ENCODE measurements at places on chromosomes 6 and 20. TPM values are rescaled to one million over a fixed set of nuclear protein-coding genes. Genes with fewer than 3 reads are reported as not detected.

ULBP1 gene
- under 0.01 TPM for total RNA-seq

RFX6 gene
- total RNA-seq: not detected

KAT14 gene
- total RNA-seq: 11.5 TPM

ADAM33 gene
- total RNA-seq: 1.2 TPM

PRDM13 gene
- total RNA-seq: not detected

IMPG1 gene
- total RNA-seq: not detected

ARMC12 gene
- under 0.01 TPM for total RNA-seq

GABRR1 gene
- not detected for total RNA-seq

UBD gene
- total RNA-seq: not detected

C20orf144 gene
- 0.28 TPM for total RNA-seq

TP53TG5 gene
- not detected for total RNA-seq

PDYN gene
- not detected for total RNA-seq

DNMT3B gene
- total RNA-seq: 2.0 TPM

GSTA3 gene
- not detected for total RNA-seq

SLC22A23 gene
- total RNA-seq: 21.1 TPM

CD93 gene
- 2.8 TPM for total RNA-seq

FGD2 gene
- total RNA-seq: not detected

MBOAT1 gene
- 6.3 TPM for total RNA-seq

MUCL3 gene
- not detected for total RNA-seq

RNF182 gene
- total RNA-seq: 9.0 TPM

FOXP4 gene
- total RNA-seq: 1.1 TPM

TRAPPC3L gene
- total RNA-seq: under 0.01 TPM

OR2H2 gene
- total RNA-seq: not detected

TMC2 gene
- not detected for total RNA-seq

ADGRF5 gene
- 43.1 TPM for total RNA-seq

MCHR2 gene
- total RNA-seq: not detected

NDUFAF4 gene
- total RNA-seq: 7.0 TPM

BPI gene
- total RNA-seq: not detected

MAS1 gene
- total RNA-seq: under 0.01 TPM

ABHD16B gene
- total RNA-seq: not detected

TRIM10 gene
- under 0.01 TPM for total RNA-seq

SYCP2L gene
- not detected for total RNA-seq

CYP21A2 gene
- 0.19 TPM for total RNA-seq

LST1 gene
- total RNA-seq: not detected

KDM1B gene
- 21.4 TPM for total RNA-seq

RBPJL gene
- total RNA-seq: not detected

C6orf132 gene
- total RNA-seq: 1.2 TPM

ATXN1 gene
- 26.8 TPM for total RNA-seq

TMEM242 gene
- total RNA-seq: 7.3 TPM

TAGAP gene
- total RNA-seq: not detected

SLC25A27 gene
- total RNA-seq: 1.5 TPM

KCNK15 gene
- total RNA-seq: 0.19 TPM

Data from regular cardiac myocyte (primary cell).